ENCODE measurements at places on chromosomes 6 and 20.

GRCh38 chr20:1822564-1823449, 72.4 kb upstream of the SIRPA start:
- DNase-seq = no peak

DNA sequence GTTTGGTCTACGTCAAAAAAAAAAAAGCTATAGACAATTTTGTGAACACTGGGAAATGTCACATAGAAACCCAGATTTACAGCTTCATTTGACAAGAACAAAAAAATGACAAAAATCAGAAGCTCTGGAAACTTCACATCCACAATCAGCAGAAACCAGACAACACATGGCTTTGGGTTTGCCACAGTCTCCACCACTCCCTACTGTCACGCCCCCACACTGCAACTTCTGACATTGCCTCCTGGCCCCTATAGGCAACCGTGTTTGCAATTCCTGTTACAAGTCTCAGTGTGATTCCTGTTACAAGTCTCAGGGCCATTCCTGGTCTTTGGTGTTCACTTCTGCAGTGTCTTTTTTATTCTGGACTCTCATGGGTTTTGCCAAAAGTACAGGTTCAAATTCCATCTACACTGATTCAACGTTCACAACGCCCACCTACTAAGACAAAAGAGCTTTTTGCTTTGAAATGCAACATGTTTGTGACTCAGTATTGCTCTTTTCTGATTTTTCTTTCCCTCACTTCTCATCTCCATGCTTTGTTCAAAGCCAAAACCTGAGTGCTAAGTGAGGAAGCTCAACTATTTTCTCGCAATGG, 12.0 kb downstream of the CNKSR3 start:
- no peak for DNase-seq

DNA sequence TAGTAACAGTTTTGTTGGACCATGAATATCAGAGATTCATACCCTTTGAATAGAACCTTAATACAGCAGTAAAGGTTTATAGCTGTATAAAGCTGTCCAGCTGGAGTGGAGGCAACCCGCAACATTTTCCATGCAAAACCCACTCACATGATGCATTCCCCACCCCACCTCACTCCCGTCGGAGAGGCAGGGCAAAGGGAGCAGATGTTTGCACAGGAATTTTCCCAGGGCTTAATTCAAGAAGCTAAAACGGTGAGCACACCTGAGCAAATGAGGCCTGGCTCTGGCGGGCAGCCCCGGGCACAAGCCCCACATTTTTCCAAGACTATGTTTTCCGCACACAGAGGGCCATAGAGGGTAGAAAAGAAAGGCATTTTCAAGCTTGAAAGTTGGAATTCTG, 191.7 kb downstream of the FOXC1 start:
- DNase-seq = no peak

GRCh38 chr6:149895048-149895590, 2.8 kb downstream of the RAET1E start:
- DNase-seq = no peak

DNA sequence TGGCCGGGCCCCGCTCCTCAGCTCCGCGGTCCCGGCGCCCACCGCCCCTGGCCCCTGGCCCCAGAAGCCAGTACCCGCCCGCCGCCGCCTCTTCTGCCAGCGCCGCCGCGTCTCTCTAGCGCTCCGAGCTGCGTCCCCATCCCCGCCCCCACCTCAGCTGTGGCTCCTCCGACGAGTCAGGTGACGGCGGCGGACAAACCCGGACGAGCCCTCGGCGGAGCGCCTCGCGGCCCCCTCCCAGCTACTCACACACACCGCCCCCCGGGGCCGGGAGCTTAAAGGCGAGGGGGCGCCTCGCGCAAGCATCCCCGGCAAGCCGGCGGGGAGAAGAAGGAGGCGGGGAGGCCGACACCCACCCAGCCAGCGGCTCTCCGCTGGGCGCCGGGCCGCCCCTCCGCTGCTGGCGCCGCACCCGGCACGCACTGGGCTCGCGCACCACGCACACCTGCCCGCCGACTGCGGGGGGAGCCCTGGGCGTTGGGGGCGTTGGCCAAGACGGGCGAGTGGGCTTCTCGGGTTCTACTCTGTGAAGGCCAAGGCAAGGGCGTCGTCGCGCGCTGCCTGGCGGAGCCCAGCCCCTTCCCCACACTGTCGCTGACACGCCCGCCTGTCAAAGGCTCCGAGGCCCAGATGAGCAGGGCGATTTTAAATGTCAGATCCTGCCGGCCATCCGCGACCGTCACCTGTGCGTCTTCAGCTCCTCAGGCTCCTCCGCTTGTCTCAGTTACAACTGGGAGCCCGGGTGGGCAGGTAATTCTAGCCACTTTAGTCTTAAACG, at the start of gene SNAP91:
Gene SNAP91 (minus strand): TSS at position 132 of the 778 bp plus-strand sequence. CDS start 1,174 bp downstream, outside the sequence.
- no peak for DNase-seq

DNA sequence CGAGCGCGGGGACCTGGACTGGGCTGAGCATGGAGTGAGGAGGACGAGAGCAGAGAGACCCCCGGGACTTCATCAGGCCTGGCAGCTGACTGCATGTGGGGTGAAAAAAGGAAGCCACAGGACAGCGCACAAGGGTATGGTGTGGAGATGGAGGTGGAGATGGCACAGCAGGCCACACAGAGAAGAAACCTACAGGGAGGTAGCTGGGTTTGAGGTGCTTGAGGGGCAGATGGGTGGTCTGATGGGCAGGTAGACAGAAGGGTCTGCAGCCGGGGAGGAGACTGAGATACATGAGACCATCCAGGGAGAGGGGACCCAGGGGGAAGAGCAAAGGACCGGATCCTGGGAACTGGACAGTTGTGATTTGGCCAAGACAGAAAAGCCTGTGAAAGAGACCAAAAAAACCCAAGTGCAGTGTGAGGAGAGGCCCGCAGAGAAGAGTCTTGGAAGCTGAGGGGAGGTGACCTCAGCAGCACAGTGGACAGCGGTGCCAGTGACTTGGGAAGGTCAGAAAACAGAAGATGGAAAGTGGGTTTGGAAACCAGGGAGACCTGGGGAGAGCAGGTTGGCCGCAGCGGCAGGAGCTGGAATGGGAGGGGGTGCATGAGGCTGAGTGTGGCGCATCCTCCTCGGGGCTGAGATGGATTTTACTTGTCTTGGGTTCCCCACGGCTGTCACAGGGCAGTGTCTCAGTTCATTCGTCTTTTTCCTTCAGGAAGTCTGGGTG, 5.5 kb downstream of the HLA-DPB1 start:
- no peak for DNase-seq

Measured in RPMI8226 (cell line).